Ecto neural progenitor cell (in vitro differentiated cells): ENCODE measurements at places on chromosomes 5 and 9.

- DNase-seq = no peak
Observed at GRCh38 chr5:60183881-60184280, 290.4 kb upstream of the PDE4D start.

GRCh38 chr5:180294913-180295555 is 3.2 kb upstream of the MAPK9 start:
- no peak for DNase-seq

DNA sequence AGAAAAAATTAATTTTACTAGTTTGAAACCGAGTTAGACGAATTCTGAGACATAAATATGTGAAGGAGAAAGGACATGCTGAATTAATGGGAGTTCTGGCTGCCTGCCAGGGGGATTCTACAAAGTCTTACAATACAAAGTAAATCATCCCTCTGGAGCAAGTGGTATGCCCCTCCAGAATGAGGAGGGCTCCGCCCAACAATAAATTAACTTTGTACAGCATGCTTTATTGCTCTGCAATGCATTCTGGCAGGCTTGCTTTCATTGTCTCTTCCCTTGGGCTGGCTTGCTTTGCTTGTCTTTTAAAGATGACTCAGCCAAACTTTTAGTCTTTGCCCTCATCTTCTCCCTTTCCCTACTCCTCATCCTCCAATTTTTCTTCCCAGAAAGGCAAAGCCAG is 11.7 kb upstream of the PCDHB1 start:
- DNase-seq = no peak

GRCh38 chr5:54996466-54996865 is 11.1 kb upstream of the ESM1 start:
- DNase-seq = no peak

GRCh38 chr5:105708442-105708841 is 1962.3 kb downstream of the EFNA5 start:
- DNase-seq = no peak
